ENCODE measurements at places on chromosomes 12 and 14.

GRCh38 chr12:4710113-4710512 is 10.1 kb upstream of the GALNT8 start:
- no peak for DNase-seq

DNA sequence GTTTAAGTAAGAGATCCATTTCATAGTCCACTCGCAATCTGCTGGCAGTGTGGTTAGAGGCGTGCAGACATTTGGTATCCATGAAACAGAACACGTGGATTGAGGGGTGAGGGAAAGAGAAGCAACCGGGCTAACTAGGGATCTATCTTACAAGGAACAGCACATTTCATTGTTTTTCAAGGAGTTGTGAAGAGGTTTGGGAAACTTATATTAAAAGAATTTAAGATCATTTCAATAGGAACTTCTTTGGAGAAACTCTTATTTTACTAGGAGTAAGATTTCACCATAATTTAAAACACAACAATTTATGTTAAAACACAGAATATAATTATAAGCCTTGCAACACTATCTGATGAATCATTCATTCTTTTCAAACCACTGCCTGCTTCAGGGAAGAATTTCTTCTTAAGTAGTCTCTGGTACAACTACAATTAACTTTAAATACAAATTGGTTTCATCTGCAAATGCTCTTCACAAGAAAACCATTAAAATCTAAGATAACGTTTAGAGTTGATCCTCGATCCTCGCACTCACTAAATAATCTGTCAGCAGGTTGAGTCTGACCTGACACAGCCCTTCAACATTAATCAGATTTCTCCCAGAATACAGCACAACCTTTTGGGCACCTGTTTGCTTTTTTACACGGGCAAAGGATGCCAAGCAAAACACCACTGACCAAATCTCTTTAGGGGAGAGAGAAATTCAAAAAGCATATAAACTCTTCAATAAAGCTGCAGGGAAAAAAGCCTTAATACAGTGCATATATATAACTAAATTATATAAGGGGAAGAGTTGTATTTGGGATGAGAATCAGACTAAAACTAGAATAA is 27.3 kb downstream of the PPTC7 start:
- DNase-seq = no peak

DNA sequence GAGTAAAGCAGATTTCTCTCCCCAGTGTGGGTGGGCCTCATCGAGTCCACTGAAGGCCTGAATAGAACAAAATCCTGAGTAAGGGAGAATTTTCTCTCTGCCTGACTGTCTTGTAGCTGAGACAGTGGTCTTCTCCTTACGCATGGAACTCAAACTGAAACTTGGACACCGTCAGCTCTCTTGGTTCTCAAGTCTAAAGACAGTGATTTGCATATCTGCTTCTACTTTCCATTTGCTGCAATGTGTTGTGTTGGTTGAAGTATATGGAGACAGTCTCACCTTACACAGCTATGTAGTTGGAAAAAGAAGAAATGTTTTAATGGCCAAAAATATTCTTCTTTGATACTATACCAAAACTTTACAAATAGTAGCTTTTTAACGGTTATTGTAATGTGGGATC is 160.2 kb upstream of the LMNTD1 start:
- no peak for DNase-seq

DNA sequence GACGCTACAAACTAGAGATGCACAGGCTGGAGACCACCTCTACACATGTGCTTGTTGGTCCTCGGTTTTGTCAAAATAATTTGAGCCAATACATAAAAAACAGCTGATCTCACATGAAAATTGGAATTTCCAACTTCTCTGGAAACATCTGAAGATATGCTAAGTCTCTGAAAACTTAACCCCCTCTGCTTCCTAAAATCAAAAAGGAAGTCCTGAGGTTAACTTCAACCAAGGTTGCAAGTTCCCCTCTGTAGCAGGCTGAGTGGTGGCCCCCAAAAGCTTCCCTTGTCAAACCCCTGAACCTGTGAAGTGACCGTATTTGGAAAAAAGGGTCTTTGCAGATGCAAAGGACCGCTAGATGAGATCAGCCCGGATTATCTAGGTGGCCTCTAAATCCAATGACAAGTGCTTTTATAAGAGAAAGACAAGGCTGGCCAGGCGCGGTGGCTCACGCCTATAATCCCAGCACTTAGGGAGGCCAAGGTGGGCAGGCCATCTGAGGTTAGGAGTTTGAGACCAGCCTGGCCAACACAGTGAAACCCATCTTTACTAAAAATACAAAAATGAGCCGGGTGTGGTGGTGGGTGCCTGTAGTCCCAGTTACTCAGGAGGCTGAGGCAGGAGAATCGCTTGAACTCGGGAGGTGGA is 32.0 kb upstream of the VPS37B start:
- DNase-seq = no peak

DNA sequence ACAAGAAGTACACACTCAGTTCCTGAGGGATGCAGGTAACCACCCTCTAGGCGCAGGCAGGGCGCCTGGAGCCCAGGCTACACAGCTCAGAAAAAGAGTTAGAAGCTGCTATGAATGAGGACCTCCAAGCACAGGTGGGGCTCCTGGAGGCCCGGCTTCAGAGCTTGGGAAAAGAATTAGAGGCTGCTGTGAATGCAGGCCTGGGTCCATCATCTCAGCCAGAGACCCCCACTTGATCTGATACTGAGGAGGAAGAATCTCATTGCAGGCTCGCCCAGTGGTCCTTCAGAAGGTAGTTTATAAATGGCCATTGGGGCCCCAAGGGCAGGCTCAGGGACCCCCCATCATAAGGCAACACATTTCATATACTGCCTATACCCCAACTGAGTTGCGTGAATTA is 556.4 kb downstream of the SLC6A15 start:
- no peak for DNase-seq

DNA sequence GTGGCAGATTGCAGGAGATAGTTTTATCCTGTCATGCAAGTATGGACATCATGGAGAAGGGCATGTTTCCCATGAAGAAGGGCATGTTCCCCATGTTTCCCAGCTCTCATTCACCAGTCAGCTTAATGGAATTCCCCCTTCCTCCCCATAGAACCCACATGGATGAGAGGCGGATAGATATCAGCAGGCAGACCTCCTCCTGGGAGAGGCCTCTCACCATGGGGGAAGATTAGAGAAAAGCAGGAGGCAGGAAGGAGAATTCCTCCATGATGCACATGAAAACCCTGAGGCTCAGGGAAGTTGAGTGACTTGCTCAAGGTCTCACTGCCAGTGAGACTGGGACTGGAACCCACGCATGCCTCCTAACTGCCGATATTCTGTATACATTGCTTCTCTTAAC is 92.9 kb upstream of the FOXN3 start:
- no peak for DNase-seq

- no peak for DNase-seq
Observed at GRCh38 chr14:99760817-99761216, 32.4 kb upstream of the EML1 start.

DNA sequence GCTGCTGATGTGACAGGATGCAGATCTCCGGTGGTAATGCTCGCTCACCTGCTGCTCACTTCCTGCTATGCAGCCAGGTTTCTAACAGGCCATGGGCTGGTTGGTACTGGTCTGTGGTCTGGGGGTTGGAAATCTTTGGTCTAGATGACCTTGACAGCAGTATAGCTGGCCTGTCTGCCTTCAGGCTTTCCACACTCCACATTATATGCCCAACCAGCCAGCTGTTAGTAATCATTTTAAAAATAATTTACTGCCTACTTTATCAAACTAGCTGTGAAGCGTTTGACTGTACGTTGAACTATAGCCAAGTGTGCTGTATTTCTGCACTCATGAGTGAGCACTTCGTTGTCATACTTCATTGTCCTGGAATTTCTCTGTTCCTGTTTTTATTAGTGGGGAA is 424.0 kb upstream of the GARIN6 start:
- no peak for DNase-seq

DNA sequence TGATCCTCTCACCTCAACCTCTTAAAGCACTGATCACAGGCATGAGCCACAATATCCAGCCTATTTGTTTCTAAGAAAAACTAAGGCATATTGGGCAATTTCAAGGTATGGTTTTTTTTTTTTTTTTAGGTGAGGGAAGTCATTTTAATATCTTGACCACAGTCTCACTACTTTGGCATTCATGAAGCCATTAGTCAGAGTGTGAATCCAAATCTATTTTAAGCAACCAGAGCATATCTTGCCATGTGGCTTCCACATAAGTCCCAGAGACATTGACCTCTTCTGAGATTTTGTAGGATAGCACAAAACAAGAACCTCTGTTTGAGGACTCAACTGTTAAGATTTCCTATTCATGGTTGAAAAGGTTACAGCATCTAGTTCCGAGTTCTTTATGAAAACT is 130.3 kb upstream of the RBM19 start:
- DNase-seq = no peak

GRCh38 chr12:43094886-43095575 is 457.0 kb downstream of the ADAMTS20 start:
- DNase-seq = no peak

DNA sequence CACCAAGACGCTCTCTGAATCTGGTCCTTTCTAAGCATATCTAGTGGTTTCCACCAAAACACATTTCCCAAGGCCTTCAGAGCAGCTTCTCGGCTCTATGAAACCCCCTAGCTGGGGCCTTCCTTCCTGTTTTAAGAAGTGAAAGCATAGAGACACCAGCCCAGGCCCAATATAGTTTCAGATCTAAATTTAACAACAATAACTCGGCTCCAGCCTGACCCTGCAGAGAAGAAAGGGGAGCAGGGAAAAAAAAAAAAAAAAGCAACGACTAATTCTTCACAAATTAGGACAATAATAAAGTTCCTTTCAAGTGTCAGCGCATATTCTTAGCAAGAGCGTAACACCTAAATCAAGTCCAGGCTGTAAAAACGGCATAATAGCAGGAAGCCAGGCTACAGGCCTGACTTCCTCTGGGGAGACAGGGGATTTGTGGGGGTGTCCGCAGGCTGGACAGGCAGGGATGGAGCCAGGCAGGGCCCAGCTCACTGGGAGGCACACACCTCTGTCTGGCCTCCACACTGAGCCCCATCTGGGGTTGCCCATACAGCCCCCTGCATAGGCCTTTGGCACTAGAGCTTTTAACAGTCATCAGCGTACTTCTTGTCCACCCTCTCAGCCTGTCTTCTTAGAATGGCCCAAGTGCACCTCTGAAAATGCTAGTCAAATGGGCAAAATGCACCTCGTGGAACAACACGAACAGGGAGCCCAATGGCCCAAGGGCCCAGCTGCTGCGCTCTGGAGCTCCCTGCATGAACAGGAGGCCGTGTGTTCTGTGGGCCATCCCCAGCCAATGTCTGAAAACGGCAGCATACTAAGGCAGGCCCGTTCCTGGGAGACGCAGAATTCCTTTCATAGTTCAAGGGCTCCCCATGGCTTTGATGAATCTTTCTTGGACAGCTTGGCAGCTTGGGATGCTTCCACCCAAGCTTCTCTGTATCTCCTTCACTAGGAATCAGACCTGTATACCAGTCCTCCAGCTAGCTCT is 772.9 kb downstream of the MED13L start:
- DNase-seq = no peak

DNA sequence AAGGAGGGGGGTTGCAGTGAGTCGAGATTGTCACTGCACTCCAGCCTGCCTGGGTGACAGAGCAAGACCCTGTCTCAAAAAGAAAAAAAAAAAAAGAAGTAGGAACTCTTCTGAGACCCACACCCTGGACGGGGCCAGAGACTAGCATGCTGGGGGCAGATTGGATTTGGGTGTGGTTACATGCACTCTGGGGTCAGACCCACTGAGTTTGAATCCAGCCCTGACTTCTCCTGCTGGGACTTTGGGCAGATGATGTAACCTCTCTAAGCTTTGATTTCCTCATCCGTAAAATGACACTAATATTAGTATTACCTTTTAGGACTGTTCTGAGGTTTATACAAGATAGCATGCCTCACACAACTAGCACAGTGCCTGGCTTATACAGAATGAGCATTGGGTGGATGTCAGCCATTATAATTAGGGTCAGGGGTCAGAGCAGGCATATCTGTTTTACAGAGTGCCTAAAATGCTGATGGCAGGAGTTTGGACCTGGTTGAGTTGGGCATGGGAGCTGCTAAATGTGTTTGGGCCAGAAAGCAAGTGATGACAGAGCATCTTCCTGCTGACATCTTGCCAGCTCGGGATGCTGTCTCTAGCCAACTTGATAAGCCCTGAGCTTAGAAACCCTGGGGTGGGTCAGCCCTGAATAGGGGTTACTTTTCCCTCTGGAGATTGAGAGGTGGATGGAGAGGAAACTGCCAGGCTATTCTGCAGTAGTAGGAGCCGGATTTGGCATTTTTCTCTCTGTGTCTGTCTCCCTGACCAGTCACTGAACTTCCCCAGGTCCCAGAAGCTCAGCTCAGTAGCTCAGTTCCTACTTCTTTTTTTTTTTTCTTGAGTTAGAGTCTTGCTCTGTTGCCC is 15.5 kb downstream of the TPCN1 start:
- DNase-seq = no peak

DNA sequence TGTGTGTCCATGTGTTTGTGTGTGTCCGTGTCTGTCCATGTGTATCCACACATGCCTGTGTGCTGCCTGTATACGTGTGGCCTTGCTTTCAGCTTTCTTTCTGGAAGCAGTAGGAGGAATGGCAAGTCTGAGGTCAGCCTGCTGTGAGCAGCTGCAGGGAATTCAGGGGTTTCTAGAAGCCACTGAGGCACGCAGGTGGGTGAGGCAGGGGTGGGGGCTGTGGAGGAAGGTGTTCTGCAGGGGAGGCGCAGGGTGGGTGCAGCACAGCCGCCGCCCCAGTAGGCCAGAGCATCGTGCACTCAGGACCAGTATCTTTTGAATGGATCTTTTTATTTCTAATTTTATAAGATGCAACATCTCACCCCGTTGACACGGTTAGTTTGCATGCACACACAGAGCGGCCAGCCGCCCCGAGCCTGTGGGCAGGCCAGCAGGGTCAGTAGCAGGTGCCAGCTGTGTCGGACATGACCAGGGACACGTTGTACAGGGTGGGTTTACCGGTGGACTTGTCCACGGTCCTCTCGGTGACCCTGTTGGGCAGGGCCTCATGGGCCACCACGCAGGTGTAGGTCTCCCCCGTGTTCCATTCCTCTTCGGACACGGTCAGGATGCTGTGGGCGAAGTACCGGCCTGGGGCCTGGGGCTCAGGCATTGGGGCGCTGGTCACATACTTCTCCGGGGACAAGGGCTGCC is 327.7 kb downstream of the TMEM121 start:
- no peak for DNase-seq

DNA sequence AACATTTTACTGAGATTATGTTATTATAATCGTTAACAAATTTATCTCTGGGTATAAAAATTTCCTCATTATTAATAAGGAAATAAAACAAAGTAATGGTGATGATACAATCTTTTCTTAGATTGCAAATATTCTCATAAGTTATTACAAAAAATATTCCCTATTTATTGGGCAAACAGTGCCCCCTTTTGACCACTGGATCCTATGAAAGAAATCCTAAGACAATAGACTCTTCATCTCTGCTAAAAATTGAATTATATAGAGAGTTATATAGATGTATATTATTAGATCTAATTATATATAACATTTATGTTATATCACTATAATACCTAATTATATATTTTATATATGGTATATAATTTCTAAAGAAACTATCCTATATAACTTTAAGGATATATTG is 94.2 kb upstream of the FGD4 start:
- DNase-seq = no peak

GRCh38 chr12:32455607-32456071 is 56.3 kb downstream of the FGD4 start:
- no peak for DNase-seq
